ENCODE measurements at places on chromosomes 5 and 9.

- H3K36me3 ChIP-seq, result no peaks in the 10 kb centered on the region
- peaks cover 3% of the 10 kb centered on the region for H3K4me1 ChIP-seq
- no peak overlapping the region for H3K27ac ChIP-seq
- DNase-seq, result no peak
- H3K27me3 ChIP-seq, result no peaks in the 10 kb centered on the region
- H3K4me3 ChIP-seq, result no peak overlapping the region
Measured at GRCh38 chr5:91272858-91273257, 110.3 kb downstream of the ARRDC3 start.

DNA sequence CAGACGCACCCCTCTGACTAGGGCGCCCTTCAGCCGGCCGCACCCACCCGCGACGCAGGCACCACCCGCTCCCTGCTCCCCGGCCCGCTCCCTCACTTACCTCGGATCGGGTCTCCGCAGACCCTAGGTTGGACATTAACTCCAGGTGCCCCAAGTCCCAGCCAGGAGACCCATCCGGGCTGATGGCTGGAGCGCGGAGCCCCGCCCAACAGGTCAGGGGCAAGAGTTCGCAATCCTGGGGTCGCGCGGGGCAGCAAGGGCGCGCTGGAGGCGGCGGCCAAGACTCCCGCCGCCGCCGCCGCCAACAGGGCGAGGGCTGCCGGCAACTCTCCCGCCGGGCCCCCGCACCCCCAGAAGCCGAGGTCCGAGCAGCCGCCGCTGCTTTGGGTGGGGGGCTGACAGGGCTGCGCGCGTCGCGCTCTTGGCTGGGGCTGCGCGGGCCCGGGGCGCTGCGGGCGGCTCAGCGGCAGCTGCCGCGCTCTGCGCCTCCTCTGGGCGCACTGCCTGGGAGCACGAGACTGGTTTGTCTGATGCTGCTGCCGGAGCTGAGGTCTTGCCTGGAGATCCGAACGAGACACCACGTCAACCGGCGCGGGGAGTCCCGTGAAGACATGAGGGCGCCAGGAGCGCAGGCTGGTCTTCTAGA lies at the start of gene GDNF:
GDNF (minus strand) TSS at position 635 of the 646 bp plus-strand sequence. CDS start 5,245 bp downstream, outside the sequence.
- peaks cover 24% of the 10 kb centered on the region for H3K27me3 ChIP-seq
- peak within 1 kb of the TSS; percentile 52 for H3K4me3 ChIP-seq
- peak; percentile 41 for DNase-seq
- H3K4me1 ChIP-seq, result peaks cover 22% of the 10 kb centered on the region

DNA sequence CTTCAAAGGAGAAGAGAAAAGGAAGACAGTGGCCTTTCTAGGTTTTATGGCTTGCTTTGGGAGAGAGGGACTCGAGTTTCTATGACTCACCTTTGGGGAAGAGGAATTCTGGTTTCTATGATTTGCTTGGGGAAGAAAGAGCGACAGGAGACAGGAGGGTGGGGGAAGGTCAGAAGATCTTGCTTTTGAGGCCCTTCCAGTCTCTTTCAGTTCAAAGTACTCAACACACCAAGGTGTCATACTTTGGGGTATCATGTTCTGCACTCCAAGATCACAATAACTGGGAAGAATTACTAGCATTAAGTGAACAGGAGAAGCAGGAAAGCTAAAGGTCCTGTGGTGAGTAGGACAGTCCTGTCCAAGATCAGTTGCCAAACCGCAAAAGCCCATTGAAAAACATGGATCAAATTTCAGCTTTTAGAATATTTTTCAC lies 324.5 kb downstream of the ARHGEF28 start:
- H3K36me3 ChIP-seq, result no peaks in the 10 kb centered on the region
- DNase-seq, result no peak
- H3K4me3 ChIP-seq, result no peak overlapping the region

GRCh38 chr5:13843175-13843846 lies 101.2 kb downstream of the DNAH5 start:
- DNase-seq, result no peak
- H3K4me3 ChIP-seq, result no peak overlapping the region
- H3K27me3 ChIP-seq, result no peaks in the 10 kb centered on the region
- H3K27ac ChIP-seq, result no peak overlapping the region
- H3K4me1 ChIP-seq, result peaks cover 8% of the 10 kb centered on the region

GRCh38 chr9:26357803-26358344 lies 534.7 kb downstream of the CAAP1 start:
- H3K36me3 ChIP-seq, result no peaks in the 10 kb centered on the region
- H3K4me1 ChIP-seq, result no peaks in the 10 kb centered on the region
- no peak overlapping the region for H3K4me3 ChIP-seq
- H3K27me3 ChIP-seq, result no peaks in the 10 kb centered on the region
- DNase-seq, result no peak

DNA sequence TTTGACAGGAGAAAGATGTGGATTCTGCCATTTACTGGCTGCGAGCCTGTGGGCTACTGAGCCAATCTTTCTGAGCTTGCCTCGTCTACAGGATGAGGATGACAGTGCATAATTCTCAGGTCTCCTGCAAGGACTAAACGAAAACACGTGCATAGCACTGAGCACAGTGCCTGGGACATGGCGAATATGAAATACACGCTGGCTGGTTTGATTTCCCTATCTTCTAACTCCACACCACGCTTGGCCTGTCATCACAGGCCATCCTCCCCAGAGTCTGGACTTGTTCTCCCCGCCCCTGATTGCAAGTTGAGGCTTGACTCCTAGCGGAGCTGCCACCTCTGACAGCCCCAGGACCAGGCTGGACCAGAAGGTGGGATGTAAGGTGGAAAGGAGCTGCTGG lies 37.9 kb downstream of the ARPC5L start:
- no peak overlapping the region for H3K4me3 ChIP-seq
- H3K27ac ChIP-seq, result no peak overlapping the region
- no peaks in the 10 kb centered on the region for H3K4me1 ChIP-seq
- peaks cover 15% of the 10 kb centered on the region for H3K36me3 ChIP-seq
- H3K27me3 ChIP-seq, result peaks cover 6% of the 10 kb centered on the region
- DNase-seq, result no peak
